Esophagus squamous epithelium (tissue), 5 donors: ENCODE measurements at places on chromosomes 13 and 19.

DNA sequence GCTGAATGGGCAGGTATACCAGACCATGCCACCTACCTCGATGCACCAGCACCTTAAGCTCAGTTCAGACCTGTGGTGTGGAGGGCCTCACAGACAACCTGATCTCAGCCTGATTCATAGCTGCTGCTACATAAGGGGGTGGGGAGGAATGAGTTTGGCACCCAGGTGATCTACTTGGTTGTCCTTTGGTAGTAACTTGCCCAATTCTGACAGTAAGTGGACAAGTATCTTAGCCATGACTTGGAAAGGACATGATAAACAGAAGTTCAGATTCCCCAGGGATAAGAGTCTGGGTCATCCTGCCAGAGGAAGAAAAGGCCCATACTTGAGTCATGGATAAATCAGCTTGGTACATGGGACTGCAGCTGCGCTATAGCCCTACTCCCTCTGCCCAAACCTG lies 28.4 kb upstream of the SOHLH2 start:
- no peak for DNase-seq

- no peak for DNase-seq
Measured at GRCh38 chr13:69649063-69649392, 458.6 kb upstream of the ATXN8OS start.

DNA sequence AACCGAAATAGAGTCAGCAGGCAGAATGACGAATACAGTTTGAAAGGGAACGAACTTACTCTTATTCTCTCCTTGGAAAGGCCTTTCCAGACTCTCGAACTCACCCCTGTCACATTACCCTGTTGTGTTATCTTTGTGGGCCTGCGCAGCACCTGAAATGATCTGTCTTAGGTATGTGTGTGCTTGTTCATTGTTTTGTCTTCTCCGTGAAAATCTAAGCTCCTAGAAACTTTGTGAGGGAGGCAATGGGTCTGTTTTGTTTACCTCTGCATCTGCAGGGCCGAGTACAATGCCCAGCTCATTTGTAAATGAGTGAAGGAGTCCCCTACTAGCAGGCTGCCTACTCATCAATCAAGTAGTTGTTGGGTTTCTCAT lies 19.6 kb downstream of the HMGB1 start:
- no peak for DNase-seq

GRCh38 chr13:112893570-112894422 lies 75.2 kb upstream of the MCF2L start:
- DNase-seq = no peak

DNA sequence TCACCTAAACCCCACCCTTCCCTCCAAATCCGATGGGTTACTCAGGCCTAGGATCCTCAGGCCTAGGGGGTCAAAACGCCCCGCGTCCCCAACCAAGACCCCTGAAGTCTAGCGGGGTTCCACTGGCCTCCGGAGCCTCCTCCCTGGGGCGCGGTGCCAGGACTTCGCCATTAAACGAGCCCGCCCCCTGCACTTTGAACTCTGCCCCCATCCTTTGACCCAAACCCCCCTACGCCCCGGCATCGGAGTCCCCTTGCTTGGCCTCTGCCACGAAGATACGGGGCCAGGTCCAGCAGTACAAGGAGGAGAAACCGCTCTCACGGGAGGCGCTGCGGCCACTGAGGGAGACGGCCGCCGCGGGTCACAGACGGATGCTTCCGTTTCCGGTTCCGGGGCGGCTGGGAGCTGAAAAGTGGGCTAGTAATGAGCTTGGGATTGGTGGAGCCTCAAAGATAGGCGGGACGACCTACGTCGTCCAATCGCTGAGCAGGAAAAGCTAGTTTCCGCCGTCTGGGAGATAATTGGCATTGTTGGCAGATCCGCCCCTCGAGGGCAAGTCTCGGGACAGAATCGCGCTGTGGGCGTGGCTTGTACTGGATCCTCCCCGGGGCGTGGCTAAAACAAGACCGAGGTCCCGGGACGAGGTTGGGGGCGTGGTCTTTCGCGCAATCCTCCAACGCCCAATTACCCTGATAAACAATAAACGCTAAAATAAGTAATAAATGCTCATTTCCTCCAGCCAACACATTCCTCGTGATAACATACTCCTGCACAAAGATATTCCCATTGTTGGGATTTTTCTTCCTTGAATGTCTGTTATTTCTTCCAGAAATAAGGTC lies 5.7 kb upstream of the ZNF77 start:
- DNase-seq = peak; percentile 96

DNA sequence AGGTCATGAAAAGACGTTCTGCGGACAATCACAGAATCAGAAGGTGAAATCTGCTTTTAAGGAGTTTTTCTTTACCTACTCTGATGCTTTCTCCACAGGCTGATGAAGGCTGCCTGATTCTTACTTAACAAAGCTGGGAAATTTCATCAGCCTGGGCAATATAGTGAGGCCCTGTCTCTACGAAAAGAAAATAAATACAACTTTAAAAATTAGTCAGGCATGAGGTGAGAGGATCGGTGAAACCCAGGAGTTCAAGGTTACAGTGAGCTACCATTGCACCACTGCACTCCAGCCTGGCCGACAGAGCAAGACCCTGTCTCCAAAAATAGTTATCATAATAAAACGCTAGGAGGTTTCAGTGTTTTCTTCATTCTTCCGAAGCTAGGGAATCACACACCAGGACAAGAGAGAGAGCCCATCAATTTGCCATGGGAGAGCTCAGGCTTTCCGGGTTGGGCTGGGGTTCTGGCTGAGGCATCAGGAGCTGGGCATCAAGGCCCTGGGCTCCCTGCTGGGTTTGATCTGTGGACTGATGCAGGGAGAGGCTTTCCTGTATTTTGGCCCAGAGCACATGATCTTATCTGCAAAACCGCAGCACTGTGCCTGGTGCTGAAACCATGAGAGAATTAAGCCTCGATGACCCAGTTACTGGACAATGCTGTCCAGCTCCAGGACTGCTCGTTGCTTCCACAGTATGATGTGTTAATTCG lies 25.1 kb upstream of the CEBPG start:
- no peak for DNase-seq

- DNase-seq = no peak
Measured at GRCh38 chr19:44808463-44809371, at the start of gene BCAM. Gene BCAM, plus strand, starts transcription at chr19:44809103. Its CDS starts 22 bp downstream, at chr19:44809125.

- DNase-seq = no peak
Measured at GRCh38 chr19:42149447-42150202, 17.4 kb upstream of the POU2F2 start.

DNA sequence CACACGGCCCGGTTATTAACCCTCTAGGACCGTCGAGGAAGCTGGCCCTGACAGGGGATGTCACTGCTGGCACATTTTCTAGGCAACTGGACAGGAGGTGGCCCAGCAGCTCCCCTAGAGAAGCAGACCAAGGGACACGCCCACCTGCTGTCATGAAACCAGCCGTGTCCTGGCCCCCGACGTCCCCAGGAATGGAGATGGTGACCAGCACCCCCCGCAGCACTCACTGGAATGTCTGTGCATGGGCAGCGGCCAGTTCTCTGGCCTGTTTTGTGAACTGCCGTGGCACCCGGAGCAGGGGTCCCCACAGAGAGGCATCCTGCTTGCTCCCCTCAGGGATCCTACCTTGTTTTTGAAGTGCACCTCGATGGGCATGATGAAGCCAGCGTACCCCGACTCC lies 17.9 kb downstream of the MLLT1 start:
- no peak for DNase-seq

GRCh38 chr19:34556488-34556887 lies 74.9 kb downstream of the WTIP start:
- no peak for DNase-seq

DNA sequence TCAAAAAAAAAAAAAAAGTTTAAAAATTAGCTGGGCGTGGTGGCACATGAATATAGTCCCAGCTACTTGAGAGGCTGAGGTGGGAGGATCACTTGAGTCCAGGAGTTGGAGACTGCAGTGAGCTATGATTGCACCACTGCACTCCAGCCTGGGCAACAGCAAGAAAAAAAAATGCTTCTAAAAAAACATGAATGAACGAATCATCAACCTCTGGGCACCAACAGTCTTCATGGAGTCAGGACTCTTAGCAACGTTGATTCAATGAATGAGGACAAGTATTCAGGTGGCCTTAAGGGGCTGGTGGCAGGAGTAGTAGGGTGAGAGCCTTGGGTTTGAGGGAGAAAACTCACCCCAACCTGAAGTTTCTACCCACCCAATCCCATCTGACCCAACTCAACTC lies 20.6 kb upstream of the OLFM2 start:
- no peak for DNase-seq

DNA sequence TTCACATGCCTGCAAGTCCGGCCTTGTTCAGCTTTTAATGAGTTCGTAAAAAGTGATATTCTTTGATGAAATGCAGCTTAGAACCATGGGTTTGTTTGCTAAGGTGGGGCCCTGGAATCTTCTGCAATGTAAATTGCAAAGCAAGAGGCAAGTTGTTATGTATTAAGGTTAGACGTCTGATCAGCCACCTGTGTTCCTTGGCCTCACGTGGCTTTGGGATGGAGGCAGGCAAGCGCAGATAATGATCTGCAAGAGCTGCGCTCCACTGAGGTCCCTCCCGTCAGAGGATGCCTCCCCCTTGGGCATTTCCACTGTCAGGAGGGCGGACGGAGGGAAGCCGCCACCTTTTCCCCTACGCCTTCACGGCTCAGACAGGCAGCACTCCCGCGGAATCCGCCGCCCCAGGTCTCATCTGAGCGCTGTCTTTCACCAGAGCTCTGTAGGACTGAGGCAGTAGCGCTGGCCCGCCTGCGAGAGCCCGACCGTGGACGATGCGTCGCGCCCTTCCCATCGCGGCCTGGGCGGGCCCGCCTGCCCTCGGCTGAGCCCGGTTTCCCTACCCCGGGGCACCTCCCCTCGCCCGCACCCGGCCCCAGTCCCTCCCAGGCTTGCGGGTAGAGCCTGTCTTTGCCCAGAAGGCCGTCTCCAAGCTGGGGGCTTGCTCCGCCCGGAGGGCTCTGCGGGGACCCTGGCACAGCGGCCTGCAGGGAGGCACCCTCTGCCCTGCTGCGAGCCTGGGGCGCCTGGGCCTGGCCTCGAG lies 110.9 kb downstream of the CRYL1 start:
- no peak for DNase-seq

- DNase-seq = no peak
Measured at GRCh38 chr13:38763446-38764381, 76.8 kb downstream of the FREM2 start.

GRCh38 chr13:49240017-49240416 lies 7.7 kb upstream of the CDADC1 start:
- DNase-seq = no peak

GRCh38 chr13:53105890-53106289 lies 77.3 kb downstream of the OLFM4 start:
- no peak for DNase-seq

- no peak for DNase-seq
Measured at GRCh38 chr19:45404557-45405434, at the start of gene PPP1R13L. Gene PPP1R13L, minus strand, starts transcription at chr19:45405069. Its CDS starts 6,751 bp downstream, at chr19:45398318.

- no peak for DNase-seq
Measured at GRCh38 chr13:52669677-52670076, 17.0 kb downstream of the SUGT1 start.

DNA sequence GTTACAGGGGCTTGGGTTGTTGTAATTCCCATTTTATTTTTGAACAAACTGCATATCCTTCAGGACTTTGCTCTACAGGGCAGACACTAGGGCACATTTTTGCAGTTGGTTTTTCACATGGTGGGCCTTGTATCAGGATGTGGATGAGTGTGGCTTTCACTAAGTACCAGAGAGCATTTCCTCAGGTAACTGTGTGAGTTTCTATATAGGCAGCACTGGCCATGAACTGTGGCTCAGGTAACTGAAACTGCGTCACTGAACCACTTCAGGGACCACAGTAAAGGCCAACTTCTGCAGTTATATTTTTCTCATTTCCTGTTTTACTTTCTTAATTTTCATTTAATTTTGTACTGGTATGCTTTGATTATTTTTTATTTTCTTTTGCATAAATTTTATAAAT lies 166.5 kb downstream of the ZNF486 start:
- DNase-seq = no peak

DNA sequence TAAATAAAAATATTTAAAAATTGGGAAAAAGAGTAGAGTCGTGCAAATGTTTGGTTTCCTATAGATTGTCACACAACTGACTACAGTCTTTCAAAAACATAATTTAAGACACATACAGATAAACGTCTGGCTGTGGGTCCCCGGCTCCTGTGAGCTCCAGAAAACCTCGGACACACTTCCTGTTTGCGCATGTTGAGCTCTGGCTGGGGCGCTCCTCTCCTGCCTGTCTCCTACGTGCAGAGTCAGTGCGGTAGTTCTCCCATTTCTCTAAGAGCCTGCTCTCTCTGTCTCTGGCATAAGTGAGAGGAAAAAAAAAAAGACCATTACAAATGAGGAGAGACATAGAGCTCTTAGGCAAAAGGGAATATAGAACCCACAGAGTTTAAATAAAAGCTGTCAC lies 128.2 kb upstream of the OBI1 start:
- no peak for DNase-seq
